NCI-H510A treated with DMSO at 0.1 percent for 48 hours (cell line): ENCODE measurements at places on chromosomes 4 and X.
A peak's percentile ranks its signal among the peaks of the same experiment; 100 is the strongest.

- peak; percentile 24 for DNase-seq
These were observed 338 bp upstream of the KLHL2 start for GRCh38 chr4:165207016-165207430.

GRCh38 chr4:144509088-144510015 is 136.6 kb upstream of the HHIP start:
- DNase-seq: no peak

DNA sequence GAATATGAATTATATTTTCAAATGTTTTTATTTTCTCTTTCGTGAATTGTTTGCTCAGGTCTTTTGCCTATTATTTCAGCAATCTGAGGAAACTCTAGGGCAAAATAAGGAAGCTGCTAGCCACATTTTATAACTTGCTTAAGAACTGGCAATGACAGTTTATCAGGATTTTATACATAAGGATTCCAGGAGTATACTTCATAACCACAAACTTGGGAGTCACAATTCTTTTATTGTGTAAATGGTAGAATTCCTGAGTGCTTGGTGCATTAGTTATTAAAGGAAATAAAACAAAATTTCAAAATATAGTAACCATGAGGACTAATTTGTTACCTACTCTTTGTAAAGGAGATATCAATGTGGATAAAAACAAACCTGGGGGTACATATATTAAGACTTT is 54.4 kb downstream of the PALLD start:
- no peak for DNase-seq

DNA sequence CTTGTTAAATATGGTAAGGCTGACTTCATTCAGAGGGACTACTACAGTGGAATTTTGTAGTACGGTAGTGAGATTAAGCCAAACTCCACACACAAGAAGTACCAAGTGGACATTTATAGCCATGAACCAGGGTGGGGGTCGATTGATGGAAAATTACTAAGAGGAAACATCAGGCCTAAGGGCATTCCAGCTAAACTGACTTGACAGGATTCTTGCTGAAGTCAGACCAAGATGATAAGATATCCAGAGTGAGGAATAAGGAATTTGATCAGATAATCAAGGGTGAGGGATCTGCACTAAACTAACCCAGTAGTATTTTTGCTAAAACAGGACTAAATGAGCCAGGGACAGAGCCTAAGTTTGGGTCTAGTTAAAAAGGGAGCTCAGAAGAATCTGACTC is 597.5 kb downstream of the RPA4 start:
- no peak for DNase-seq

- no peak for DNase-seq
These were observed 41.8 kb upstream of the HS3ST1 start for GRCh38 chr4:11470438-11471045.

- DNase-seq: no peak
These were observed 315.4 kb downstream of the PPP3CA start for GRCh38 chr4:101031971-101032370.

DNA sequence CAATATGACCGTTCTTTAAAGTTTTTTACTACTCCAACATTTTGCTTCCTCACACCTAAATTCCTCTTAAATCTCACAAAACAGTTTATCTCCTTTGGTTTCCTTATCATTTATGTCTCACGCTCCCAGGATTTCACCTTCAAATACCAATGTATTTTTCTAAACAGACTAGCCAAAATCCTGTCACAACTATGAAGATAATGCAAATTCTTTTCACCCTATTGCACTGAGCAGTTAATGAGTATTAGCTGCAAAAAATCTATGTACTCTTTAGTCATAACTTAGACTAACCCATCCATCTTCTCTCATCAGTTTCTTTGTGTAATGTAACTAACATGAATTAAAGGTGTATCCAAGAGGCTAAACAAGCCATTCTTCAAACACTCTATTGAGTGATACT is 151.3 kb downstream of the COMMD8 start:
- no peak for DNase-seq

GRCh38 chr4:15605537-15605936 is 49.6 kb downstream of the FBXL5 start:
- no peak for DNase-seq

DNA sequence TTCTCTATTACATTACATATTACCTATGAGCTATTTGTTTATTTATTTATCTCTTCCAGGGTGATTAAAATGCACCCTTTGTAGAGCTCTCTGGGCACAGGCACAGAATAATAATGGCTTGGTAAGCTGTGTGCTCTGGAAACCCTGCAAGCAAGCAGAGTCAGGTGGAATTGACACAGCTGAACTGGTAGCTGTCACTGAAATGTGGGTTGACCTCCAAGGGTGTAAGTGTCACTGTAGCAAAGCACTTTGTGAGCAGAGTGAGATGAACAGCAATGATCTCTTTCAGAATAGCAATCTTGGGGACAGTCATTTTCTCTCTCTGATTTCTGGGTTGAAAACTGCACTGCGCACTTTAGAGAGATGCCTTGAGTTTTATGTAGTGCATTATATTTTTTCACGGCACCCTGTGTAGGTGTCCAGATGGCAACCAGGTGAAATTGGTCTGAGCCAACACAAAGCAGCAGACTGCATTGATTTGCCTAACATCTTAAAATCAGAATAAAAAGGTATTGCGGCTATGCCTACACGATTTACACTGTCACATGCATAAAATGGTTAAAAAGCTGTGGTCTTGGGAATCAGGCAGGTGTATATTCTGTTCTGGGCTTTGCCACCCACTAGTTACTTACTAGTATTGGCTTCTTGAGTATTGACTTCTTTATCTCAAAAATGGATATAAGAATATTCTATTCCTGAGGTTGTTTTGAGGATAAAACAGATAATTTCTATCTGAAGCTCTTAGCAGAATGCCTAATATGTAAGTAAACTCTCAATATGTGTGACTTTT is 450.3 kb downstream of the RAPGEF2 start:
- no peak for DNase-seq

DNA sequence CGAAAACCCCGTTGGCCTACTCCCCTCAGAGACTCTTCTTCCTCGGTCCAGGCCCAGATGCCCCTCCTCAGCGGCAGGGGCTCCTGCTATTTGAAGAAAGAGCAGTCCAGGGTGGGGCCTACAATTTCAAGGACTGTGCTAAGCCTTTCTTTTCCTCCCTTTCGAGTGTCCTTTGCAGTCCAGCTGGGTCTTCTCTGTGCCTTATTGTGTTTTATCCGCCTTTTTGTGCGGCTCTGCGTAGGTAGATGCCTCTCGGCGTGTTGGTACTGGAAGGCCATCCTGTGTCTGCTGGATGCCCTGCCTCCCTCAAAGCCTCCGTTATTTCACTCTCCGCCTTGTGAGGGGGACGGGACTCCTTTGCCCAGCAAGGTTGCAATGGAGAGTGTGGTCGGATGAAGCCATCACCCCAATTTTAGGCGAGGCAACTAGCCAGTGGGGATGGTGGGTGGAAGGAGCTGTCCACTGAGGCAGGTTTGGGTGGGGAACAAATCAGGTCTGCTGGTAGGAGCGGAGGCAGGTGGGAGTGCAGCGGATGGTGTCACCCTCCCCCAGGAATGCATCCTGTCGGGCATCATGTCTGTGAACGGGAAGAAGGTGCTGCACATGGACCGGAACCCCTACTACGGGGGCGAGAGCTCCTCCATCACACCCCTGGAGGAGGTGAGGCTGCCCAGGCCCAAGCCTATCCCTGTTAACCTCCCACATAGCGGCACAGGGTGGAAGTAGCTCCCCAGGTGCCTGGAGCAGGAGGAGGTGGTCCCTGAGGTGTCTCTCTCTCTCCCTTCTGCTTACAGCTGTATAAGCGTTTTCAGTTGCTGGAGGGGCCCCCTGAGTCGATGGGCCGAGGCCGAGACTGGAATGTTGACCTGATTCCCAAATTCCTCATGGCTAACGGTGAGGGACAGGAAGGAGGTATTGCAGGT is 1.3 kb downstream of the GDI1 start:
- no peak for DNase-seq

- DNase-seq: no peak
These were observed 1314.7 kb downstream of the FSTL5 start for GRCh38 chr4:160848901-160849760.

DNA sequence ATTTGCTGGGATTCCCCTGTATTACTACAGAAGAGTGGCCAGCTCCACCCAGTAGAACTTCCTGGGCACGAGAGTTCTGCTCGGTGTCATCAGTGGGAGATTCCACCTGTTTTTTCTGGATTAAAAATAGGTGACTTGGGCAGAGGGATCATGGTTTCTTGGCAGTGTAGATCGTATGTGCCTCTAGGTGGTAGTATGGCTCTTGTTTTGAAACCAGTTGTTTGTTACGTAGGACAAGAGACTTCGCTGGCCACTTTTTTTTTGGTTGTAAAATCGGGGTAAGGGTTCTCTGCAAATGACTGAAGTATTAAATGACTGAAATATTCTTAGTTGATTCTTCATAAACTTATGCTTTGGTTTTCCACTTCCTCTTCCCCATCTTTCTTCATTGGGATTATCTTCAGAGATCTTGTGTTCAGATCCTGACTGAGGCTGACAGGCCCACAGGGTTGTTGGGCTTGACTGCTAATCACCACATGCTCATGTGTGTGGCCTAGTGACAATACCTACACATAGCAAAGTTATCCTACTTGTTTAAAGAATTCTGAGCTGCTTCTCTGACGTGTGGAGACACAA is 43.8 kb upstream of the WDR1 start:
- DNase-seq: peak; percentile 4

GRCh38 chrX:45454290-45454689 is 253.6 kb upstream of the DIPK2B start:
- no peak for DNase-seq

DNA sequence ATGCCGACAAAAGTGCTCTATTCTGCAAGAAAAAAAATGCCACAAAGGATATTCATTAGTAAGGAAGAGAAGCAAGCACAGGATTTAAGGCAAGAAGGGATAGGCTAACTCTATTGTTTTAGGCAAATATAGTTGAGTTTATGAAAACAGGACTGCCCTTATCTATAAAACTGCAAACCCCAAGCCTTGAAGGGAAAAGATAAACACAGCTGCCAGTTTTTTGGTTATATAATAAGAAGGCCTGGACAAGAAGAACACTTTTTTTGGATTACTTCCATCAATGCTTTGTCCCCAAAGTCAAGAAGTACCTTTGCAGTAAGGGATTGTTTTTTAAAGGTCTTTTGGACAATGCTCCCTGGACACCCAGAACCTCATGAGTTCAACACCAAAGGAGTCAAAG is 45.4 kb upstream of the WWC2 start:
- no peak for DNase-seq

DNA sequence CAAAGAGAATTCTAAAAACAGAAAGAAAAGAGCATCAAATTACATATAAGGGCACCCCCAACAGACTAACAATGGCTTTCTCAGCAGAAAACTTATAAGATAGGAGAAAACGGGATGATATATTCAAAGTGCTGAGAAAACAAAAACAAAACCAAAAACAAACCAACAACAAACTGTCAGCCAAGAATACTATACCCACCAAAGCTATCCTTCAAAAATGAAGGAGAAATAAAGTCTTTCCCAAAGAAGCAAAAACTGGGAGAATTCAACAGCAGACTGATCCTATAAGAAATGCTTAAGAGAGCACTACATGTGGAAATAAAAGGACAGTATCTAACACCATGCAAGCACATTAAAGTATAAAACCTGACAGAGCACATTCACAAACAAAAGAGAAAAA is 168.6 kb downstream of the NEK1 start:
- DNase-seq: no peak
